Heart left ventricle (tissue), 16 donors: ENCODE measurements at places on chromosomes 13 and 19.

DNA sequence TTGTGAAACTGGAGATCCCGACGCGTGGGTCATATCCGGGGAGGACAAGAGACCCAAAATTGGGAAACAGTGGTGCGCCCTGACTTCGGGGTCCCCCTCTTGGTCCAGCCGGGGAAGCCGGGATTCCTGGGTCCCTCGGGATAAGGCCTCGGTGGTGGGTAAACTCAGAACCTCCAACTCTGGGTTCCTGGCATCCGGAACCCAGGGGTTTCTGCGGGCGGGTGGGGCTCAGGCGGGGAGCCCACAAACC, 688 bp downstream of the ZFP36 start:
- no peak for DNase-seq

DNA sequence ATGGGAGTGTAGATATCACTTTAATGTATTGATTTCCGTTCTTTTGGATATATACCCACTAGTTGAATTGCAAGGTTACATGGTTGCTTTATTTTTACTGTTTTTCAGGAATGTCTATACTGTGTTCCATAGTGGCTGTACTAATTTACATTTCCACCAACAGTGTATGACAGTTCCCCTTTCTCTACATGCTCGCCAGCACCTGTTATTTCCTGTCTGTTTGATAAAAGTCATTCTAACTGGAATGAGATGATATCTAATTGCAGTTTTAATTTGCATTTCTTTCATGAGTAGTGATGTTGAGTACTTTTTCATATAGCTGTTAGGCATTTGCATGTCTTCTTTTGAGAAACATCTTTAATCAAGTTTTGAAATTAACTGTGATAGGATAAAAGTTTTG, 818.6 kb downstream of the SLITRK6 start:
- DNase-seq: no peak

- no peak for DNase-seq
These were observed 24.5 kb upstream of the ZNF492 start for GRCh38 chr19:22609630-22610029.

DNA sequence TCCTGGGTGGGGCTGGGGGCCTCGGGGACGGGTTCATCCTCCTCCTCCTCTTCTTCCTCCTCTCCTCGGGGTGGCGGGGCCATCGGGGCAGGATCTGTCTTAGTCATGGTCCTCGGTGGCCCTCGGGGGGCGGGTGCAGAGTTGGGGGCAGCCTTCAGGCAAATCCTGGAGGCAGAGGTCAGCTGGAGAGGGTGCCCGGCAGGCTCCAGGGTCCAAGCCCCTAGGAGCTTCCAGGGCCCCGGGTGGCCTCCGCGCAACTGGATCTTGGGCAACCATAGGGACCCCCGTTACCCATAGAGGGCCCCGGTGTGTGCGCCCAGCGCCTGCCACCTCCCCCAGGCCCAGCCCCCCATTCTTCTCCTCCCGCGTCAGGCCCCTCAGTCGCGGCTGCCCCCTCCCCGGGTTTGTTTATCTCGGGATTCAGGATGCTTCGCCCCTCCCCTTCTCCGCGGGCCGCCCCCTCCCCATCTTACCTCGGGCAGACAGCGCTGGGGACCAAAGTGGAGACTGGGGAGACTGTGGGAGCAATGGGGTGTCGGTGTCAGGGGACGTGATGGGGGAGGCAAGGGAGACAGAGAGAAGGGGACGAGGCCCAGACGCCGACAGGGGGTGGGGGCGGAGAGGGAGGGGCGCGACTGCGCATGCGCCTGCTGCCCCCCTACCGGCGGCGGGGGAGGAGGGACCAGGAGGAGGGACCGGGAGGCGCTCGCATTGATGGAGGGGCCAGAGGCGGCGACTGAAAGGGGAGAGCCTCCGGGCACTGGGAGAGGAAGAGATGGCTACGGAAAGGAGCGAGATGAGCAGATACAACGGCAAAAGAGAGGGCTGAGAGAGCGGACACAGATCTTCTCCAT, at the start of gene CLIP3:
Gene CLIP3, minus strand, starts transcription at position 623 of the 854 bp plus-strand sequence. Its CDS starts 516 bp downstream, at position 107.
- peak; percentile 72 for DNase-seq

GRCh38 chr13:98945863-98946605, 31.8 kb downstream of the DOCK9 start:
- no peak for DNase-seq

DNA sequence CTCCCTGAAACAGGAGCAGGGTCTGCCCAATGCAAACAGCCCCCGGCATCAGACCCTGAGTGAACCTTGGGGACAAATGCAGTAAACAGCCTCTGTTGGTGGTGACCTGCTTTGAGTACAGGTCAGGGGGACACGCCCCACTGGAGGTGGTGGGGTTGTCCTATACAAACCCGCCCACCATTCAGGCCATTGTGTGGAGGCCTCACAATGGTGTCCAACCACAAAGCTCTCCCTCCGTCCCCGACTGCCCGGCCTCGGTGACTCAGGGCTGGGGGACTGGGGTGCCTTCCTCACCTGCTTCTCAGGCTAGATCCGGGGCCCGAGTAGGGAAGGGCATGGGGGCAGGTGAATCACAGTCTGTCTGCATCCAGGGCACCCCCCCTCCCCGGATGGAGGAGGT, 1.5 kb downstream of the MUC16 start:
- no peak for DNase-seq

DNA sequence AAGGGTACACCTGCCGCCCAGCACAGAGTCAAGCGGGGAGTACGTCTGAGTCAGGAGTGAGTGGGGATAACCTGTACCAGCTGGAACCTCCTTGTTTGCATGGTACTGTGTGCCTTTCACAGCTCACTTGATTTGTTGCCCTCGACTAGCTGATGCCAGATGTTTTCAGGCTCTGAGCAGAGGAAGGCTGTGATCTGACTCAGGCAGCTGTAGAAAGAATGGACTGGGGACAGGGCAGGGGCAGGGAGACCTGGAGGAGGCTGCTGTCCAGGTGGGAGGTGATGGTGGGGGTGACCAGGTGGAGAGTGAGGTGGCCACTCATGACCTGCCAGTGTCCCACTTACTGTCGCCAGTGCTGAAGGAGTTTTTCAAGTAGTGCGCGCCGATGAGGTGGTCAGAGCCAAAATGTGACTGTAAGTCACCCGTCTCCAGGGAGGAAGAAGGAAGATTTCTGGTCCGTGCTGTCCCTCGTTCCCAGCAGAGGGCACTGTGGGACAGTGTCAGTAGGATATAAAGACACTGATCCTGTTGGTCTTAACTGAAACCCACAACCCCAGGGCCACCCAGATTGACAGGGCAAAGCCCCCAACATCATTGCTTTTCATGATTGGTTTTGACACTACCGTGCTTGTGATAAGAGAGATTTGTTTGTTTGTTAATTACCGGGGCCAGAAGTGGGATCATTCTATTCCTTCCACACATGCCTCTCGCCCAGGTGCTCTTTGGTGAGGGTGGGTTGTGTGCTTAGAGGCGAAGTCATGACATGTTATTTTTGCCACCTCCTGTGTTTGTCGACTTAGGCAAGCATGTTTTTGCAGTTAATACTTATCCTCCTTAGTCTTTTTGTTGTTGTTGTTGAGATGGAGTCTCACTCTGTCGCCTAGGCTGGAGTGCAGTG, 128.4 kb downstream of the DPF1 start:
- peak; percentile 52 for DNase-seq

GRCh38 chr13:104160536-104160935, 1094.3 kb upstream of the SLC10A2 start:
- DNase-seq: no peak

- DNase-seq: no peak
These were observed 3.8 kb downstream of the ZNF749 start for GRCh38 chr19:57438925-57439324.

DNA sequence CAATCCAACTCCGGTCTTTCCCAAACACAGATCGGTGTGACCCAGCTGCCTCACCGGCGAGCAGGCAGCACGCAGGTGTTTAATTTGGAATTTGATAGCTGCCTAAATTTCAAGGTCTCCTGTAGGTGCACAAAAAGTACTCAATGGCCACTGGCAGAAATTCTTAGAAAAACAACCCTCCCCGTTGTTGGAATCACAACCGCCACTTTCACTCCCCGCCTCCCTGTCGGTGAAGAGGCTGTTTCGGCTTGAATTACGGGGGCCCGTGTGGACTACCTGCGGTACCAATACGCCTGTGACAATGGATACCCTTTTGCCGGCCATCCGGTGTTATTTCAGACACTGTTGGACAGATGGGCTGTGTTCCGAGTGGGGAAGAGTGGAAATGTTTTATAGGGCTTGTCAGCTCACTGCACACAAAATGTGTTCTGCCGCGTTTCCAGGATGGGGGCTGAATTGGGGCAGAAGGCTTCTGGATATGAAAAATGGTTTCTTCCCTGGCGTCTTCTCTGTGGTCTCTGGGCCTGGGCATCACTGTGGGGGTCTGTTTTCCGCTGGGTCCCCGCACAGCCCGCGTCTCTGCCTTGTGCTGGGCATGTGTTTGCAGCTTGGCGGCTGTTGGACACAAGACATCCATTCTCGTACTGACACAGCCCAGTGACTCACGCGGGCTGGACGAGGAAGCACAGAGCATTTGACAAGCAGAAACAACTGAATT, 45.4 kb downstream of the ZIC5 start:
- DNase-seq: no peak

DNA sequence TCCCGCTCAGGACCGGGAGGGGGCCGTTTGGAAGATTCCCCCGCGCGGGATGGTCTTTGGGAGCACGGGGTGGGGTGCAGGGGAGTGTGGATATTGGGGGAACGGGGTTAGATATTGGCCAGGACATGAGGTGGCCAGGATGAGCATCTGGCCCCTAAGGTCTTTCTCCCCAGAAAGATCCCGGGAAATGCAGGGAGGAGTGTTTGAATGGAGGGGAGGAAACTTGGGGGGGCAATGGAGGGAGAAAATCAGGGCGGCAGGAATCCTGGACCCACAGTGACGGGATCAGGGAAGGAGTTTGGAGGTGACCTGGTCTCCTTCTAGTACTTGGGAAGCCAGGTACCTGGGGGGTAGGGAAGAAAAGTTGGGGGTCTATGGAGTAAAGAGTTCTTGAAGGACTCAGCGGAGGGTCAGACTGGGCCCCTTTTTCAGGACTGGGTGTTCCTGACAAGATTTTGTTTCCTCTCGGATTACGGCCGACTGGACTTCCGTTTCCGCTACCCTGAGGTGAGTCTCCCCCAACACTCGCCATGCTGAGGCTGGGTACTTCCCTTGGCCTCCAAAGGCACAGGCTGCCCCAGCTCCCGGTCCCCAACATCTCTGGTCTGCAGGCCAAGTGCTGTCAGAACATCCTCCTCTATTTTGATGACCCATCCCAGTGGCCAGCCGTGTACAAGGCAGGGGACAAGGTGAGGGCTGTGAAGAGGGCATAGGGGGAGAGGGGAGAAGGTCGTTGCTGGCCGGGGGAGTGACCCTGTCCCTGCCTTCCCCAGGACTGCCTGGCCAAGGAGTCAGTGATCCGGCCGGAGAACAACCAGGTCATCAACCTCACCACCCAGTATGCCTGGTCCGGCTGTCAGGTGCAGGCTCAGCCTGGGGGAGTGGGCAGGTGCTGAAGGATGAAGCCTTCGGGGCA, 989 bp downstream of the TMEM145 start:
- no peak for DNase-seq
